ENCODE measurements at places on chromosomes 4 and X.

DNA sequence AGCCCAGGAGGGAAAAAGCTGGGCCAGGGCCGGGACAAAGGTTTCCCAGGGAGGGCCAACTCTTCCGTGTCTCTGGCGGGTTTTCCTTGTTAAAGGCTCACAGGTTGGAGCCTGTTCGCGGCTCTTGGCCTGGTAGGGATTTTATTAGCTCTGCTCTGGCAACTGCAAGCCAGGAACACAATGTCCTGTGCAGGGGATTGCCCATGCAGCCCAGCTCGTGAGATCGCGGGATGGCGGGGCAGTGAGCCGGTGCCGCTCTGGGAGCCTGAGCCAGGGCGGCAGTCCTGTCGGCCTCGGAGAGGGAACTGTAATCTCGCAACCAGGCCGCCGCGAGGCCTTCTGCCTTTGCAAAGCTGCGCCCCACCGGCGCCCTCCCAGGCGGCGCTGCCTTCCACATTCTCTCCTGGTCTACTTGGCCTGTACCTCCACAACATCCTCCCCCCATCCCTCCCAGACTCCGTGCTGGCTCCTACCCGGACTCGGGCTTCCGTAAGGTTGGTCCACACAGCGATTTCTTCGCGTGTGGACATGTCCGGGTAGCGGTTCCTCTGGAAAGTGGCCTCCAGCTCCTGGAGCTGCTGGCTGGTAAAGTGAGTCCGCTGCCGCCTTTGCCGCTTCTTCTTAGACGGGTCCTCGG is 2.1 kb downstream of the PITX2 start:
- DNase-seq = no peak

GRCh38 chrX:20315140-20315539 is 48.4 kb upstream of the RPS6KA3 start:
- DNase-seq = no peak

DNA sequence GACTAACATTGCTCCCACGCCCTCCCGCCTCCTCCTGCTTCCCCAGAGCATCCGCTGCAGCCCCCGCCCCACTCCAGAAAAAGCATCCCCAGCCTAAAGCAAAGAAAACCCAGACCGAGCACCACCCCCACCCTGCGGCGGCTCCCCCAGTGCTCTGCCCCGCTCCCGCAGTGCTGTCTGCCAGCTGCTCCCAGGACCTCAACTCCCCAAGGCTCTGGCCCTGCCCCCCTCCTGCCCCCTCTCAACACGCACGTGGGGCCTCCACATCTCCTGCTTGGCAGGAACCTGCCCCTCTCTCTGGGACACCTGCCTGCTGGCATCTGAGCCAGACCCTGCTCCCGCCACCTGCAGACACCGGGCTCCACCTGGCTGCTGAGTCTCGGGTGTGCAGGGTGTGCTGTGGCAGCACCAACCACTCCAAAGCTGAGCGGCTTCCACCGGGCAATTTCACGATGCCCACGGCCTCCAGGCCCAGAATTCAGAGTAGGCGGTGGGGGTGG is 79.4 kb downstream of the FAM53A start:
- DNase-seq = no peak

- no peak for DNase-seq
These were observed 360.6 kb downstream of the INPP4B start for GRCh38 chr4:142485452-142485851.

GRCh38 chr4:159946983-159947615 is 844.2 kb downstream of the RAPGEF2 start:
- no peak for DNase-seq

Data from substantia nigra (tissue), 51 donors.